ENCODE measurements at places on chromosomes 13 and 19.

GRCh38 chr19:10230173-10230860 lies 814 bp downstream of the S1PR2 start:
- DNase-seq, result peak; percentile 37

- no peak for DNase-seq
These were observed 1031.0 kb upstream of the PCDH9 start for GRCh38 chr13:68261105-68261504.

GRCh38 chr19:5774921-5775320 lies 9.6 kb downstream of the PRR22 start:
- DNase-seq, result no peak

DNA sequence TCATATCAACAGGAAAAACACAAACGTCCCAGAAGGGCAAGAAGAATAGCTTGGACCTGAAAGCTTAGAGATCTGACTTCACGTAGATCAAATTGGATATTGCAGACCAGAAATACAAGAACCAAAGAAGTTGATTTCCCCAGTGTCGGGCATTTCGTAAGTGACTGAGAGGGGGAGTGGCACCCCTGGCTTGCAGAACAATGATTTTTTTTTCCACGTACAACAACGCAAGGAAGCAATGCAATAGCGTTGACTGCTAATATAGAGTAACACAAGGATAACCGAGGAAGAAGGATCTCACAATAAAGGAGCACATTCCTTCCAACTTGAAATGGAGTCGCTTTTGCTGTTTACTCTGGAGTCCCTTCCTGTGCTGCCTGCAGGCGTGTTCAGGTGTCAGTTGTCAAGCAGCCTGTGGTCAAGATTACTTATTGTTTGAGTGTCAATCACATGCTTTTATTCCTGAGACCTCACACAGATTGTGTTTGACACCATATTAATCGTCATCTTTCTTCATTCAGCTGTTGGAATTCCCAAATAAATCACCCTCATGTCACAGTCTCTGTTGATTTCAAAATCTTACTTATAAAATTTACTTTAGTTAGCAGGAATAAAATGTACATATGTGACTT lies 139.4 kb downstream of the FREM2 start:
- DNase-seq, result no peak

DNA sequence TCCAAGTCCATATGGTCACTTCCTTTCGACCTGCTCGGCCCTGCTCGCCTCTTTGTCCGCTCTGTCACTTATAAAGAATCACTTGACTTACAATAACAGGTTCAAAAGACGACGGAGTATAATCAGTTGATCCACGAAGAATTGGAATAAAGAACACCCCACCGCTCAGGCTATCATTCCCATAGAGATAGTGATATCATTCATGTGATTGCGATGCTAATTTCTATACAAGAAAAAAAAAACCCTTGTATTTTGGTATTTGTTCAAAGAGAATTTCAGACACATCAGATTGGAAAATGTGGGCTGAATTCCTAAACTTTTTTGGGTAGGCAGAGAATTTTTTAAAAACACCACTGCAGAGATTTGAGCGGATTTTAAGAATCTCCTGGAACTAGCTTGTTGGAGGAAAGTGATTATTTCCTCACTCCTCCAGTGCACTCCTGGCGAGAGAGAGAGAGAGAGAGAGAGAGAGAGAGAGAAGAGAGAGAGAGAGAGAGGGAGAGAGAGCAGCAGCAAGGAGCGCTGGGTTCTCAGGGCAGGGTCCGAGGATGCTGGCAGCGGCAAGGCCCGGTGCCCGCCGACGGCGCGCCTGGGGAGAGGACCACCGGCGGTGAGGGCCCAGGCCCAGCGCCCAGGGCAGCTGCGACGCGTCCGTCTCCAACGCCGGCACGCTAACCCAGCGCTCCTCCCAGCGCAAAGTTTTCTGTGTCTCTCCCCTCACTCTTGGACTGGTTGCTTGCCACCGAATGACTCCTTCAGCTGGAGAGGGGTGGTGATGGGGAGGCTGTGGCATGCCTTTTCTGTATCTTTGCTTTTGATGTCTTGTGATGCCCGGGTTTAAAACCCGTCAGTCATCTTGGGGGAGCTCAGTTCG lies 149.0 kb upstream of the ZNF536 start:
- DNase-seq, result no peak

DNA sequence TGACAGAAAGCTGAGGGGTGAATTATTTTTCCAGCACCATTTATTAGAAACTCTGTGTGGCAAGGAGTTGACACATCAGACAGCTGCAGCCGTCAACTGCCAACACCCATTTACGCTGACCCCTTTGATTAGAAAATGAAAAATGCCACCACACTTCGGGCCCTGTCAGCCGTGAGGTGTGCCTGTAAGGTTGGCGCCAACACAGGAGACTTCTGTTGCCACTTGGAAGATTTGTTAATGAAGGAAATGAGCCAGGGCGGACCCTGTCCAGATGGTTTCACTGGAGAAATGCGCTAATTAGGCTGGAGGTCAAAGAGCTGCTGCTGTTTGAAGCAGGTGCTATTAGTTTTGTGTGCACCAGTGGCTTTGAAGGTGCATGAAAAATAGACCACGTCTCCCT lies 297.5 kb downstream of the MTUS2 start:
- DNase-seq, result no peak
